ENCODE measurements at places on chromosomes 7 and 10. TPM values are rescaled to one million over a fixed set of nuclear protein-coding genes. Genes with fewer than 3 reads are reported as not detected.

- DNase-seq = peak; percentile 59
Observed at GRCh38 chr7:103447073-103447960, 1.3 kb upstream of the SLC26A5 start.

MARCHF5 gene
- polyA plus RNA-seq = 24.7 TPM

DNA sequence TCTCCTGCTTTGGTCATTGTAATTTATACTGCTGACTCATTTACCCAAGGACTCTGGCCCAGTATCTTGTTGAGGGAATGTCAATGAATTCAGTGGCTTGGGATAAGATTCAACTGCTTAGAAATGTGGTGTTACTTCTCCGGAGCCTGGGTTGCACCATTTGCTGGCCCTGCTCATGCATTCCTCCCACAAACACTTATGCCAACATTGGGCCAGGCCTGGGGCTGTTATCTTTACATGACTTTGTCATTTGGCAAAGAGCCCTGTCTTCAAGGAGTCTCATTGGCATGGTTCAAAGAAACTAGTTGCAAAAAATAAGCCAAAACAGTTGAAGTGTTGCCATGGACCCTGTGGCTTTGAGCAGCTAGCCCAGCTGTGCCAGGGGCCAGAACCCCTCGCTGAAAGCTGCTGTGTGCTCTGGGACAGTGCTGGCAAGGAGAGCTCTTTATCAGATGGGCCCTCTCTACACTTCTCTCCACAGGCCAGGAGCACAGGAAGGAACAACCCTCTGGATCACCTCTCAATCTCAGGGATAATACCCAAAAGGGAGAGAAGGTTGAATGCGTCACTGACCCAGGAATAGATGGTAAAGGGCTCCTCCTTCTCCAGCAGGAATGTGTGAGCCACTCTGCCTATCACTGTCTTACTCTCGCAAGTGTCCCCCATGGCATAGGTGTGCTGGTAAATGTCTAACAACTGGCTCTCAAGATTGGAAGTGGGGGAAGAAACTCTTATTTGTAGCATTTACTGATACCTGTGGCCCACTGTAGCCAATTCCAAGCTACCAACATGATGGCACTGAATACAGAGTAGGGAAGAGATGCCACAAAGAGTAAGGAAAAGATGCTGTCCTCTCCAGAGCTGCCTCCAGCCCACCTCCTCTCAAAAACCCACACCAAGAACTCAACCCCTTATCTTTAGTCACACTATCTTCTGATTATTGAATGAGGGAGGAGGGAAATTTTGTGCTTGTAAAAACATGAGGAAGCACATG lies 23.5 kb upstream of the PDE1C start:
- DNase-seq = peak; percentile 60

DNA sequence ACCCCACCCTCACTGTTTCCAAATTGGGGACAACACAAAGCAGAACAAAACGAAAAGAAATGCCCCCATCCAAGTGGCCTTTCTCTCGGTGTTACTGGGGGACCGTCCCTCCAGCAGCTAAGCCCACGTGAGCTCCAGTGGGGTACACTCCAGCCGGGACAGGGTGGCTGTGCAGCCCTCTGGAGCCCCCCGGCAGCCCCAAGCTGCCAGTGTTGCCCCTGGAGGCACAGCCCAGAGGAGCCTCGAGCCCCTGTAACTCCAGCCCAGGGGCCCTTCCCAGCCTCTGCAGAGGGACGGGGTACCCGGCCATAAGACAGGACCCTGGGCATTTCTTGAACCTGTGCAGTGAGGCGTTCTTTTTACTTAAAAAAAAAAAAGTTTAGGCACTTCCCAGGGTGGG lies 124.5 kb upstream of the KCTD7 start:
- DNase-seq = no peak

DNA sequence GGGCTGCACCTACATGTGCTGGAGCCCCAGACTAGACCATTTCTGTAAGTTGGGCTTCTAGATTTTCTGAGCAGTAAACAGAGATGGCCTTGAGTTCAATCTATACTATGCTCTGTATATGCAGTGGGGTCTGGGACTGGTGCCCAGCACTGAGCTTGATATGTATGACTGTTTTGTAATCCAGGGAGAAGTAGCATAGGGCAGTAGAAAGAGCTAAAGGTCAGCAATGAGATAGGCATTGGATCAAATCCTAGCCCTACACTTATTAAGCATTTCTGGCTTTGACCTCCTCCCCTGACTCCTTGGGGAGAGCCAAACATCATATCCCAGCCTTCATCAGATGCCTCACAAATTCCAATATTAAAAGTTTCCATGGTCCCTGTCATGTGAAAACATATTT lies 254.6 kb downstream of the TSPAN12 start:
- no peak for DNase-seq

DNA sequence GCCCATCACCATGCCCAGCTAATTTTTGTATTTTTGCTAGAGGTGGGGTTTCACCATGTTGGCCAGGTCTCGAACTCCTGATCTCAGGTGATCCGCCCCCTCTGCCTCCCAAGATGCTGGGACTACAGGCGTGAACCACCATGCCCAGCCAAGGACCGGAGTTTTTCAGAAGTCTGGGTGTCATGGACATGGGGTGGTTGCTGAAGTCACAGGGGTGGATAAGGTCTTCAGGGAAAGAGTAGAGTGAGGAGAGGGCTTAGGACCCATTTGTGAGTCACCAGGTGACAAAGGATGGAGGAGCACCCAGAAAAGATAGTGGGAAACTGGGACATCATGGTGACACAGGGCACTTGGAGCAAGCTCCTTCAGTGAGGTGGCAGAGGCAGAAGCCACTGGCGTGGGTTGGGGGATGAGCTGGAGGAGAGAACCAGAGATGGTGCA lies 2.8 kb upstream of the GPRIN2 start:
- DNase-seq = no peak

DNA sequence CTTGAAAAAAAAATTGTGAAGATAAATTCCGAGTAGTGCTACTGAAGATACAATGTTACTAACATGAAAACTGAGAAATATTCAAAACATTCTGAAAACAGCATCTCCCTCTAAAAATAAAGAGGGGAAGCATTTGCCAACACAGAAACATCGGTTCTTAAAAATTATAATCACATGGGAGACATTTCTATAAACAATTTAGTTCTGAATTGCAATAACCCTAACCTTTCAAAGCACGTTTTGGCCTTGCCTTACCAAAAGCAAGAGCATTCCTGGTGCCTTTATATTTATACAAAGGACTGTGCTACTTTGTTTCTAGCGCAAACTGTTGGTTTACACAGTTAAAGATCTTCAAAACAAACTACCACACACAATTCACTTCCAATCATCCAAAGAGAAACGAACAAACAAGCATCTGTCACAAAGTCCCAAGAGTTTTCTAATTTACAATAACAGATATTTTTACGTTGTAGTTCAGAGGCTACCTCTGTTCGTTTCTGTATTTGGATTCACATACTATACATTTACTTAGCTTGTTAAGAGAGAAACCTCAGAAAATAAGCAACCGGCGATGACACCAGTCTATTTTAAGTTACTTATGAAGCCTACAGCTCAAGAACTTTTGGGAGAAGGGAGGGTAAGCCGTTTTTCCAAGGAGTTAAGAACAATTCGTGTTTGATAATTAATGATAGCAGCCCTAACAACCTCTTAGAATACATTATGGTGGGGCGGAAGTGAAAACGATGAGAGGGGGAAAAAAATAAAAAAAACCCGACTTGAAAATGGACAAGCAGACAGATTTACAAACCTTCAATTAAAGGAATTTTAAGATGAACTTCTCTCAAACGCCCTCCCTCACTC lies 1.3 kb downstream of the ABI1 start:
- DNase-seq = no peak

DNA sequence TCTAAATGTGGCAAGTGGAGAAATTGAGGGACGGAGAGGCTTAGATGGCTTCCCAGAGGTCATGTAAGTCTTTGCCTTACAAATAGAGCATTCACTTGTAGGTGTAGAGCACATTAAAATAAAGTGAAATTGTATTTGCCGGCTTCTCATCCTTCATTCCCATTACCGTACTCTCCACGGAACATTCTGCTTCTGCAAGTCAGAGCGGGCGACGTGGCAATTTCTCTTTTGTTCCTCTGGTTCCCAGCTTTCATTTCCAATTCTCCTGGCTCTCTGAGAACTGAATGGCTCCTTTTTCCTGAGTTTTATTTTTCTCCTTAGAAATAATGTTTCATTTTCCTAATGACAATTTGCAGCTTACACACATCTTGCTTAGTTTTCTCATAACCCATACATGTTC lies 51.3 kb upstream of the PFKP start:
- DNase-seq = no peak

- no peak for DNase-seq
Observed at GRCh38 chr7:129494041-129494440, 8.3 kb upstream of the SMKR1 start.
